T-helper 22 cell (primary cell): ENCODE measurements at places on chromosomes 2 and 18.

GRCh38 chr2:159193791-159194190, 92.7 kb downstream of the WDSUB1 start:
- no peak for DNase-seq

DNA sequence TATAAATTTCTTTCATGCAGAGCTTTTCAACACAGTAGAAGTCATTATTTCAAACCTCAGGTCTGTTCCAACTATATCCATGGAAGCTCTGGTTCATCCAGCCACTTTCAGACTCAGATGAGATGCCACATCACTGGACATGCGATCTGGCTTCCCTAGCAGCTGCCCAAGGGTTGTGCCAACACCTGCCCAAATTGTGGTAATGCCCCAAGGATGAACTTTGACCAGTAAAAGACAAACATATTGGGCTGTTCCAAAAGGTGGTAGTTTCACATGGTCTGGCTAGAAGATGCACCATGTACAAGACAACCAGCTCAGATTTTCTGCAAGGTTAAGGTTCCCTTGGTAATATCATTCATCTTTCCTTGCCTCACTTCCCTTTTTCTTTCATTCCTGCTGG, 101.9 kb downstream of the THADA start:
- DNase-seq: no peak

DNA sequence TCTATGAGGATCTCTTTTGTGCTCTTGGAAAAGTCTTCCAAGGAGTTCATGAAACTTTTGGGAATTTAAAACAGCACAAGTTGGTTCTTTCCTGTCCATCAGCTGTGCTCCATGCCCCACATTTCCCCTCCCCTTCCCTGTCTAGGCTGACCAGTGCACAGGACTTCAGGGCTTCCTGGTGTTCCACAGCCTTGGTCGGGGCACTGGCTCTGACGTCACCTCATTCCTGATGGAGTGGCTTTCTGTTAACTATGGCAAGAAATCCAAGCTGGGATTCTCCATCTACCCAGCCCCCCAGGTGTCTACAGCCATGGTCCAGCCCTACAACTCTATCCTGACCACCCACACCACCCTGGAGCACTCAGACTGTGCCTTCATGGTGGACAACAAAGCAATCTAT, 8.1 kb upstream of the DNAJB2 start:
- no peak for DNase-seq

GRCh38 chr2:185567940-185568339, 170.7 kb upstream of the FSIP2 start:
- DNase-seq: no peak

DNA sequence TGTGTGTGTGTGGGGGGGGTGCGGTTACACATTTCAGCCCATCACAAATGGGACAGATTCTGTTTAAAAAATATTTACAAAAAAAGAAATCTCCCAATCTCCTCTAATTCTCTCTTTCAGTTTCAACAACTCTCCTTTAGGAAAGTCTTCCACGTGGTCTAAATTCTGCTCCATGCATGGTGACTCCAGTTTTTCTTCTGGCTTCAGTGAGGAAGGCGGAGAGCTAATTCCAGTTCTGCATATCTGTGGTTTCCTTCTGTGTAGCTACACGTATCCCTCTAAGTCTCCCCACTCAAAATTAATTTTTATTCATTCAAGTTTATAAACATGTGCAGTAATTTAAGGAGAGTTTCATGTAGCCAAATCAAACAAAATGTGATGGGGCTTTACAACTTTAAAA, 111.6 kb downstream of the SLC4A3 start:
- DNase-seq: no peak

- no peak for DNase-seq
Measured at GRCh38 chr18:77567205-77567604, 317.6 kb downstream of the GALR1 start.

DNA sequence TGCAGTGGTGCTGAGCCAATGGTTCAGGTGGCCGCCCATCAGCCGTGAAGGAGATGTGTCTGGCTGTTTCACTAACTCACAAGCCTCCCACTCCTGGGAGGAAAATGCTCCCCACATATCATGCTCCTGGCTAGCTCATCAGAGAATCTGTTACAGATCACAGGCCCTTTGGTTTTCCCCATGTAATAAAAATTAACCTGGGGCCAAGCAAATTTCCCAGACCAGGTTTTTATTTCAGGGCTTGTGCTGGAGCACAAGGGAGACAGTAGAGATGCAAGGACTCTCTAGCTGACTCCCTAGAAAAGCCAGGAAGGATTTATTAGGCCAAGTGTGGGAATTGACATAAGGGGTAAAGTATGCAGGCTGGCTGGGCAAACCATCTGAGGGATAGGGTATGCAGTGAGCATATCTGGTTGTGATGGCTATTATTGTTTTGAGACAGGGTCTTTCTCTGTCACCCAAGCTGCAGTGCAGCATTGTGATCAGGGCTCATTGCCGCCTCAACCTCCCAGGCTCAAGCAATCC, 40.6 kb upstream of the CCBE1 start:
- DNase-seq: no peak

DNA sequence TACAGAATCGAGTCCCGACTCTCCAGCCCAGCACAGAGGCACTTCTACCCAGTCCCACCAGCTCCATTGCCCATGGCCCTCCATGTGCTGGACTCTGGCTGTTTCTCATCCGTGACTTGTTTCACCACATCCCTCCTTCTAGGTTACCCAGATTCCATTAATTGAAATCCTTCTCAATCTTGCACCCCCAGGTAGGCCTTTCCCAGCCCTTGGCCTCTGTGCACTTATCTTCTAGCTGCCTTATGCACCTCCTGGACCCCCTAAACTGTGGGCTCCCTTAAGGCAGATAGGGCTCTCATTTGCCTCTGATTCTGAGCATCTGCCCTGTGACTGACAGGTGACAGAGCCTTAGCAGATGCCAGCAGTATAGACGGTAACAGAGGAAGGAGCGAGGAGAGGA, 9.2 kb downstream of the MYCN start:
- no peak for DNase-seq

DNA sequence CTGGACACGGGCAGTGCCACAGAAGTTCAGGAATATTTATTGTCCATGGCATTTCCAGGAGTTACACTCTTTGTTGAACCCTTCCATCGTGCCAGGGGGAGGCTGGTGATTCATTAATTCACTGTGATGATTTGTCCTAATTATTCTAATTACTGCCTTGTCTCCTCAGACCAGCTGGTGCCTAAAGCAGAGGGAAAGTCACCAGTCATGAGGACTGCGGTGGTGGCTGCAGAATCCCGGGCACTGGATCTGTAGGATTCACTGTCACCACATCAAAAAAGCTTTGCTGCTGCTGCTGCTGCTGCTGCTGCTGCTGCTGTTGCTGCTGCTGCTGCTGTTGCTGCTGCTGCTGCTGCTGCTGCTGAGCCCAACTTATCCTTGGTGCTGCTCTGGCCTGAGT, 908.2 kb downstream of the TSN start:
- no peak for DNase-seq

- no peak for DNase-seq
Measured at GRCh38 chr2:69618362-69618761, 25.2 kb downstream of the AAK1 start.

DNA sequence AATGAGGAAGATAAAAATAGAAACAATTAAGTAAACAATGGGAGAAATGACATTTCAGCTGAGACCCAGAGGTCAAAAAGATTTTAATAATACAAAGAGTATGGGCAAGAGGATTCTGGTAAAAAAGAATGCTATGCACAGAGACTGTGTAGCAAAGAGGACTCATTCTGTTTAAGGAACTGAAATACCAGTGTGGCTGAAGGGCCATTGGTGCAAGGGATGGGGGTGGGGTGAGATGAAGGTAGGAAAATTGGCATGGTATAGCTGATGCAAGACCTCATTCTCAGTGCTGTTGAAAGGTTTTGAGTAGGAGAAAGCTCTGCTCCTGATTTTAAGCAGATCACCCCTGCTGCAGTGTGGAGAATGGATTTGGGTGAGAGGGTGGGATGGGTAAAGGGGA, 10.8 kb downstream of the GALNT1 start:
- DNase-seq: no peak

DNA sequence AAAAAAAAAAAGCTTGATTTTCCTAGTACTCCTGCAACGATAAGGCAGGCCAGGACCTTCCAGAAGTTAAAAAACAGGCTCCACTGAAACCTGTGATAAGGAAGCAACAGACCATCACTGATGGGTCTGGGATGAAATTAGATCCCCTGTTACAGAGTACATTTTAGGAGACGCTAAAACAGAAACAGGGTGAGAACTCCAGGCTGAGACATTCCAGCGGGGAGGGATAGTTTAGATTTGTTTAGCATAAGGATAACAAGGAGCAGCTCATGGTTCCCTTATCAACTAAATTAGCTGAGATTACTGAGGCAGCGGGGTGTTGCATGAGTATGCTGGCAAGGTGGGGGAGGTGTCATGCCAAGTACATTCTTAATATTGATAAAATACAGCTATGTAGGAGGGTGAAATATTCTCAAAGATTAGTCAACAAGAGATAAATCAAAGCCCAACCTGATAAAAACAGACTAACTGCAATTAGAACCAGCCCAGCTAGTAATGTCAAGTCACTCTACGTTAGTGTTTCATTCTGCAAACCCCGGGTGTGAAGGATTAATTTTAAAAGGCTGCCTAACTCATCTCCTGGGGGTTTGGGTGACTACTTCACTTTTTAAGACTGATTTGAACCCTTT, 75.0 kb upstream of the BZW1 start:
- DNase-seq: no peak

DNA sequence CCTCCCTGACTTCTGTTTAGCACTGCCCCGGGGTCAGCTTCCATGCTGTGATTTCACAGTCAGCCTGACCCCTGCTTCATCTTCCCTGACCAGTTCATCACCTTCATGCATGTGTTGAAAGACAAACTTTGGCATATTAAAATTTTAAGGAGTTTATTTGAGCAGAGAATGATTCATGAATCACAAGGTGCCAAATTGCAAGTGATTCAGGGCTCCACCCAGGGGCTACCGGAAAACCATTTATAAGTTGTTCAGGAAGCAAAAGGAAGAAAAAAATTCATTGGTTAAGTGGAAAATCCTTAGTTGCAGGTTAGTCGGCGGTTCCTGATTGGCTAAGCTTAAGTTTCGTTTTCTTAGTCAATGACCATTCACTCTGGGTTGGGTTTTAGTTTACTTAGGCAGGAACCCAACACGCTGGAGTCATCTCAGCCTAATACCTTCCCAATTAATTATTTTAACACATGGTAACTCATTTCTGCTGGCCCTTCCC, 10.6 kb downstream of the IL1F10 start:
- no peak for DNase-seq

- DNase-seq: no peak
Measured at GRCh38 chr2:16155366-16155765, 215.0 kb downstream of the MYCN start.

DNA sequence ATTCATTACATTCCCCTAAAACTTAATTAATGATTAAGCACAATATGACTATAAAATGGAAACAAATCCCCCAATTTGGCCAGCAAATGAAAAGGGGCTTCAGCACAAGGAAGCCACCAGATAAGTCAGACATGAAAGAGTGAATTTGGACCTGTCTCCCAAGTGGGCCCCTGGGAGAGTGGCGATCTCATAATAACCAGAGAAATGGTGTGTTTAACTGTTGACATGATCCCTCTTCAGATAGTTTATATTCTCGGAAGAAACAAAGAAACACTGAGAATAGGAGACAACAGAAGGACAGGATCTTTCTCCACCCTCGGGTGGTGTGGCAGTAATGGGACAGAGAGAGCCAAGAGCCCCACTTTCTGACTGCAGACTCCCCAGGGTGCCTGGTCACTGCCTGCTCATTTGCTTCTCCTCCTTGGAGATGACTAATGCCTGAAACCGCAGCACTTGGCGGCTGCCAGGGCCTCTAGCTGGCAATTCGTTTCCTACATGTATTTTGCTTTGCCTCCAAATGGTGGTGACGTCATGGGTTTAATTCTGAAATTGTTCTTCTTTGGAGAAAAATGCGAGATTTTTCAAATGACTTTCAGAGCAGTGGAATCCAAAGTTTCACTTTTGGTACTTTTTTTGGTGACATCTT, 46.4 kb upstream of the SPP2 start:
- DNase-seq: no peak

DNA sequence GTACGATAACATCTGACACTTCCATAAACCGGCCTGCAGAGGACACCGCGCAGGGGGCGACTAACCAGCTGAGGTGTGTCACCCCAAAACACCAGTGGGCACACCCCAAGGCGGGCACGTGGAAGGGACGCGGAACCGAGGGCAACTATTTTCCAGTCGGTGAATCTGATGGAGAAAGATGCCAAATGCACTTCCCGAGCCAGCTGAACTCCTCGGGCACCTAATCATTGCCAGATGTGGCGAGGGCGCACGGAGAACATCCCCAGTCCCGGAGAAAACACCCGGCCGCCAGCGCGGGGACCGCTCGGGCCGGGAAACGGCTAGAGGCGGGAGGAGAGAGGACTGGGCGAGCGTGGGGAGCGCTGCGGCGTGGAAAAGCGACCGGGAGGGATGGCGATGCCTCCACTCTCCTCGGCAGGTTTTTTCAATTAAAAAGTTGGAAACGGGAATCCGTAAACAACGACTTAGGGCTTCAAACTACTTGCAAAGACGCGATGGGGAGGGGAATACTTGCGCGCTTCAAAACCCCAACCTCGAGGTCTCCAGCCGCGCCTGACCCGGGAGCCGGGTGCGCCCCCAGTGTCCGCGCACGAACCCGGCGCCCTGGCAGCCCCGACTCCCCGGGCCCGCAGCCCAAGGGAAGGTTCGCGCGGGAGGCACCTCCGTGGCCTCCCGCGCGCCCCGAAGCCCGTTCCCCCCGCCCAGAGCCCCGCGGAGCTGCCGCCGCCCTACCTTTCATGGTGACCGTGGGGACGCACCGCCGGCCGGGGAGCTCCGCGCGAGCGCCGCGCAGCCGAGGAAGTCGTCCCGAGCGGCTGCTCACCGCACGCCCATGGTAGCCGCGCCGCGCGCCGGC, 497 bp downstream of the COLEC12 start:
- no peak for DNase-seq

GRCh38 chr18:10131081-10131459, 217.3 kb downstream of the VAPA start:
- no peak for DNase-seq
